ENCODE measurements at places on chromosomes 3 and 15.

DNA sequence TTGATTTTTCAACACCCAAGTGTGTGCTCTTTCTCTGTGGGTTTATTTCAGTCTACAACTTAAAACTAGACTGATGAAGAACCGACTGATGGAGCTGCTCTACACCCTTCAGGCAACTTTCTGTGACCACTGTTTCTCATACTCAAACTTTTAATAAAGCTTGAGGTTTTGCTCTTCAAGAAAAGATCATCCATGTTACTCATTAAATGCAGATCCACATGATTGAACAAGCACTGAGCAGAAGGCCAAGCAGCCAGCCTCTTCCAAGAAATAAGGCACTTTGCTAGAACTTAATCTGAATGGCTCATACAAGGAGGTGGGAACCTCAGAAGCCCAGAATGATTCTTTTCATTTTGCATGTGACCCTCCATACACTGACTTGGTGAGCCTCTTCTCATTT, 8.7 kb downstream of the SLC27A2 start:
- DNase-seq: no peak

DNA sequence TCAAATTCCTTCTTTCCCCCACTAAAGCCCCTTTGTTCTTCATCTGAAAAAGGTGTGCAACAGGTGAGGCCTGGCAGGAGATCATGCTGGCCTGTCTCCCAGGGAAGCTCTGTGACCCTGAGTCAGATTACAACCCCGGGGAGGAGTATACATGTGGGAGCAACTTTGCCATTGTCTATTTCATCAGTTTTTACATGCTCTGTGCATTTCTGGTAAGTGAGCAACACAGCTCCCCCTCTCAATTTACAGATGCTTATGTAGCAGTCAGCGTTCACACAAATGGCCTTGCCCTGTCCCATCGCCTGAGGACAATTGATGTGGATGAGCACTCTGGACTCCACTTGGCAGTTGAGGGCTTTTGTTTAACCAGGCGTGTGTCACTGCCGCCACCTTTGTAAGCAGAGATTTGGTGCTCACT, 70.4 kb downstream of the CHDH start:
- peak; percentile 51 for DNase-seq

GRCh38 chr3:123872621-123873020, 11.5 kb downstream of the MYLK start:
- DNase-seq: no peak

DNA sequence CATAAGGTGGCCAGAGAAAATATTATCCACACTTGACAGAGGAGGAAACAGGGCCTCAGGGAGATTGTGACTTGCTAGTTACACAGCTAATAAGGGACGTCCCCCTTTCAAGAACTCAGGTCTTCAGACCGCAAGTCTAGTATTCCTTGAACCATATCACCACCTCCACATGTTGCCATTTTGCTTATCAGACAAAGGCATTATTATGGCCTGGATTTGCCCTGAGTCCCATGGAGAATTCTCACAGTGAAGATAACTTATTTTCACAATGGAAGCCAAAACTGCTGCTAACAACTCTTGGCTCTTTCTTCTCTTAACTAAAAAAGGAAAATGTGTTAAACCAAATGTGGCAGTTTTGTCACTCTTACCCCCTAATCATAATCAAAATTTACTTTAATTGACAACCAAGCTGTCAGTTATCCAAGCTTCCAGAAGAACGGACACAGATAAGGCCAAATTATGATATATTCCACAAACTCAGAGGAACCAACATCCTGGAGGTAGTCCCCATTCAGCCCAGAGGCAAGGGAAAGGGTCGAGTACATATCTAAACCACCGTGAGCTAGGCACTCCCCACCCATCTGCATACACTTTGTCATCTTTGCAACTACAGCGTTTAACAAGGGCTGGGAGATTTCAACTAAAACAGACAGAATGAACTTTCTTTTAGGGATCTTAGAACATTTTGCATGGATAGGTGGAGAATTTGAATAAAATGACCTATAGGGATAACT, 63.6 kb upstream of the THBS1 start:
- no peak for DNase-seq

- no peak for DNase-seq
These were observed 36.5 kb downstream of the RPN1 start for GRCh38 chr3:128614076-128614475.

GRCh38 chr15:63089260-63090043, 32.2 kb upstream of the LACTB start:
- peak; percentile 72 for DNase-seq

- no peak for DNase-seq
These were observed 123.0 kb upstream of the AGBL1 start for GRCh38 chr15:85956532-85957275.

GRCh38 chr15:70088455-70088854, 9.3 kb downstream of the TLE3 start:
- DNase-seq: no peak

- DNase-seq: no peak
These were observed 127.6 kb upstream of the LPP start for GRCh38 chr3:188026191-188026968.

DNA sequence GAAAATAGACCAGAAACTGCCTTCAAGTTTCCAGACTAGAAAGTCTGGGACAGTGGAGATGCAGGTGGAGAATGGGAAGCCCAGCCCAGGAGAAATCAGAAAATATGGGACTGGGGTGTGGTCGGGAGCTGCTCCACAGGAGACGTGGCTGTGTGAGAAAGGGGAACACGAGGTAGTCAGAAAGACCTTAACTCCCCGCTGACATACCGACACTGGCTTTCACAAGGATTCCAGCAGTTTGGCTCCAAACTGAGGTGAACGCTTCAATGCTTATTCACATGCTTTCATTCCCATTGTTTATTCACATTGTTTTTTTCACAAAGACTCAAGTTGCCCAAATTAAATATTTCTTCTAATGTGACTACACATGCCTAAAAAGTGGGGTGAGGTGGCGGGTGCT, 111.5 kb upstream of the SLCO3A1 start:
- no peak for DNase-seq

Data from adipocyte (in vitro differentiated cells).